Stimulated activated CD8-positive, alpha-beta memory T cell treated with anti-CD3 and anti-CD28 coated beads, Interleukin-12 subunit alpha, Interleukin-12 subunit beta, amount 100 ng/mL, for 4 hours (primary cell): ENCODE measurements at places on chromosomes 16 and 17.

DNA sequence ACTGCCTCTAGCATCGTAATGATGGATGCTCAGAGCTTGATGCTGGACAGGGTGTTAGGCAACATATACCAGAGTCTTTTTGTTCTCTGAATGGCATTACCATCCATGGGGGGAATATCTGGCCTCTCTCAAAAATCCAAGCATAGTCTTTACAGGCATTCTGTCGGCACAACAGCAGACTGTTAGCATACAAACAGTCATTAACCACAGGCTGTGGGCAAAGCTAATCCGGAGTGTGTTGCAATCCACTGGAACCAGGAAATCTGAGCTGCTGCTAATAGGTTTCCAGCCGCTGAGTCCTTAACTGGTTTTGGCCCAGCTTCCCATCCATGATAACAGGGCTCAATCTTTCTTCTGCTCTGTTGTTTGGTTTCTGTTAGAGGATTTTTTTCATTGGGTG lies 371.9 kb downstream of the HS3ST3B1 start:
- DNase-seq, result no peak

GRCh38 chr17:20315311-20315710 lies 152.0 kb downstream of the LGALS9B start:
- DNase-seq, result no peak

GRCh38 chr17:15231851-15232516 lies 33.1 kb downstream of the PMP22 start:
- DNase-seq, result no peak

GRCh38 chr16:51243936-51244436 lies 92.9 kb upstream of the SALL1 start:
- DNase-seq, result no peak

- DNase-seq, result no peak
Measured at GRCh38 chr17:41633556-41634199, 9.3 kb upstream of the KRT17 start.

GRCh38 chr16:27311897-27312303 lies 1.9 kb upstream of the IL4R start:
- DNase-seq, result no peak

- DNase-seq, result no peak
Measured at GRCh38 chr17:80397034-80397387, 18.0 kb upstream of the ENDOV start.

DNA sequence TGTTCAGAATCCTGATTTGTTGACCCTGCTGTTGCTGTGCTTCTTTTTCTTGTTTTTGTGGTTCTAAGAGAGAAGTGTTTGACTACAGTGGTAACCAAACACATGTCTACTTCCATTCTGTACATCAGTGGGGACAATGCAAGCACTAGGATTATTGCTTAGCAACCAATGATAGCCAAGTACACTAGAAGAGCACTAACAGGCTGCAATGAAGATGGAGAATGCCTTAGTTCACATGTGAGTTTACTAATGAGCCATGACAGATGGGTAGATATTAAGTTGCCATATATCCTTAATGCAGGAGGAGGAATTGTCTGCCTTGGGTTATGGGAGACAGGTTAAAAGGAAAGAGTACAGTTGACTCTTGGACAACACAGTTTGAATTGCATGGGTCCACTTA lies 8.3 kb downstream of the EFCAB5 start:
- no peak for DNase-seq

- DNase-seq, result no peak
Measured at GRCh38 chr17:39591958-39592954, 15.5 kb downstream of the NEUROD2 start.

DNA sequence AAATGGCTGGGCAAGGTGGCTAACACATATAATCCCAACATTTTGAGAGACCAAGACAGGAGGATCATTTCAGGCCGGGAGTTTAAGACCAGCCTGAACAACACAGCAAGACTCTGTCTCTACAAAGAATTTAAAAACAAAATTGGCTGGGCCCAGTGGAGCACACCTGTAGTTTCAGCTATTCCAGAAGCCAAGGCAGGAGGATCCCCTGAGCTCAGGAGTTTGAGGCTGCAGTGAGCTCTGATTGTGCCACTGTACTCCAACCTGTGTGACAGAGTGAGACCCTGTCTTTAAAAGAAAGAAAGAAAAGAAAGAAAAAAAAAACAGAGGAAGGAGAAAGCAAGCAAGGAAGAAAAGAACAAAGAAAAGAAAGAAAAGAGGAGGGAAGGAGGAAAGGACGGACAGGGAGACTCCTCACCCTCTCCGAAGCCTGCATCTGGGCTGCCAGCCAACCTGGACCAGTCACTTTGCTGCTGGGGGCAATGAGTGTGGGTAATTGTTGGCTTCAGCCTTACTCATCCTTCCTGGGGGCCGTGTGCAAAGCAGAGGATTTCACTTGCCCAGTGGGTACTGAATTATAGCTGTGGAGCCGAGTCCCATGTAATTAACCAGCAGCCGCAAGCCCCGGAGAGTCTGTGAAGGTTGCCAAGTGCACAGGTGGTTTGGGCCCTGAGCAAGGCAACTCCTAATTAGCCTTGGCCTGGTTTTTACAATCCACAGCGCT lies 6.7 kb upstream of the MT4 start:
- no peak for DNase-seq

- DNase-seq, result no peak
Measured at GRCh38 chr16:70661534-70661917, 15.2 kb downstream of the IL34 start.

DNA sequence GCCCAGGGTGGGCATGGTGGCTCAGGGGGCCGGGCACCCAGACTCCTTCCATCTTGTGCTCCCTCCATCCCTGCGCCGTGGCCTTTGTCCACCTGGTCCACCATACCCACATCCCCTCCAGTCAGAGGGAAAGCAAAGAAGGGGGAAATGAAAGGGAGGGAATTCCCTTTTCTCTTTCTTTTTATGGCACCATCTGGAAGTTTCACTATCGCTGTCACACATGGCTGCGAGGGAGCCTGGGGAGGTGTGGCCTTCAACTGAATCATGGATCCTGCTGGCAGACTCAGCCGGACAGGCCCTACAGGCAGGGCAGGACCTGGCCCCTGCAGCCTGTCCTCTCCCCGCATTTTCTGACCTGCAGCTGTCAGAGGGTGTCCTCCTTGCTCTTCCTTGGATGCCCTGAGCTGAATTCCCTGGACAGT lies 6.2 kb downstream of the SLC12A3 start:
- DNase-seq, result no peak

DNA sequence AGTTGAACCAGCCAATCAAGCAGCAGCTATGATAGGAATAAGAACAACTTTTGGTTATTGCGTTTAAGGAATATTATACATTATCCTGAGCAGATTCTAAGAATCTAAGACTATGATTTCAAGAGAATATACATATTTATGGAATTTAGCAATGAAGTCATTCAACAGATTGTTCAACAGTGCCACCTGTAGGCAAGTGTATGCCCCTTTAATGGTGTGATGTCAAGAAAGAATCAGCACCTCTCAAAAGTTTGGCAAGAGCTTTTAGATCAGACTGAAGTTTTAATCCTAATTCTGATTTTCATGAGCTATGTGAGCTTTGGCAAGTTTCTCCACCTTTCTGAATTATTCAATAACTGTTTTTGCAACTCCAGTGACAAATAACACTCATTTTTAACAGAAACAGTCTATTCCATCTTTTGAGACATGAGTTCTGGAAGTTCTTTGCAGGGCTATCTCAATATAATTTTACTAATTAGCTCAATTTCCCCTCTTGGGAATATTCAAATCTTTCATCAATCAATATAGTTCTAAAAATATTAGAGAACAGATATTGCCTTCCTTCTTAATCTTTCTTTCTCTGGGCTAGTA lies 474.3 kb upstream of the TOM1L1 start:
- DNase-seq, result no peak

DNA sequence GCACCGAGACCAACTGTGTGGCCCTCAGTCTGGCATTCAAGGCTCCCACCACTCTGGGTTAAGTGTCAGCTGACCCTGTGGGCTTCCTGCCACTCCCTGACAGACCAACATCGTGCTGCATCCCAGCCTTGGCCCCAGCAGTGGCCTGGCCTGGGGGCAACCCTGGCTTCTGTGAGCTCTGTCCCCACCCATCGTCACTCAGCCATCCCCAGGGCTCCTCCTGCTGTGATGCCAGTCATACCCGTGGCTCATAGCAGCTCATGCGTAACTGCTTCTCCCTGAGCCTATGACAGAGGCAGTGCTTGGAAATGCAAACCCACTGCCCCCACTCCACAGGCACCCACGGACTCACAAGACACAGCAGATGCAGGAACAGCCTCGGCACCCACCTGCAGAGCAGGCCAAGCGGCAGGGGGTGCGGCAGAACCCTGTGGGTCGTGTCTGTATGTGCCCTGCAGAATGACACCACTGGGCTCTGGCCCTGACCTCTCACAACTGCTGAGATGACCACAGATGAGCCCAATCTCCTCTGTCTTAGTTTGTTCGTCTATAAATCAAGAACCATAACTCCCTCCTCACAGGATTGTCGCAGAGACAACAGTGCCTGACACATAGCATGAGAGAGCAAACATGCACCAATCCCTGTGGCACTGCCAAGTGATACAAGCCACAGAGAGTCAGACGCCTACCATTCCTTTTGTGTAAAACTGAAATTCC lies 26.6 kb downstream of the PIEZO1 start:
- no peak for DNase-seq

DNA sequence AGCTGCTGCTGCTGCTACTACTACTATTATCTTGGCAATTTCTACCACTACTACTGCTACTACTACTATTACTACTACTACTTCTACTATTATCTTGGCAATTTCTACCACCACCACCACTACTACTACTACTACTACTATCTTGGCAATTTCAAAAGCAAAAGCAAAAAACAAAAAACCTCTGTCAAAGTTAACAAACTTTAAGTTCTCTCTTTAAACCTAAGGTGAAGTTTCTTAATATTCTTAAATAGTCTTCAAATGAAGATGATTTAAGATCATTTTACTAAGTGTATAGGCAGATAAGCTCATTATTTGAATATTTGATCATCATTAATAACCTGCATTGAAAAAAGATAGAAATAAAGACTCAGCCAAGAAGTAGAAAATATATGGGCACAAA lies 118.5 kb downstream of the BRIP1 start:
- DNase-seq, result no peak

- DNase-seq, result no peak
Measured at GRCh38 chr16:20879175-20880040, 20.8 kb downstream of the DCUN1D3 start.

- DNase-seq, result no peak
Measured at GRCh38 chr17:79945591-79946255, 89.9 kb downstream of the TBC1D16 start.

GRCh38 chr17:45052052-45052772 lies 780 bp upstream of the DCAKD start:
- no peak for DNase-seq

- no peak for DNase-seq
Measured at GRCh38 chr17:16940116-16940881, 31.6 kb downstream of the TNFRSF13B start.

- no peak for DNase-seq
Measured at GRCh38 chr16:82432261-82432660, 194.5 kb upstream of the CDH13 start.

GRCh38 chr17:61627658-61628057 lies 36.6 kb upstream of the NACA2 start:
- DNase-seq, result no peak

- DNase-seq, result no peak
Measured at GRCh38 chr17:46003907-46004748, 5.1 kb downstream of the STH start.

DNA sequence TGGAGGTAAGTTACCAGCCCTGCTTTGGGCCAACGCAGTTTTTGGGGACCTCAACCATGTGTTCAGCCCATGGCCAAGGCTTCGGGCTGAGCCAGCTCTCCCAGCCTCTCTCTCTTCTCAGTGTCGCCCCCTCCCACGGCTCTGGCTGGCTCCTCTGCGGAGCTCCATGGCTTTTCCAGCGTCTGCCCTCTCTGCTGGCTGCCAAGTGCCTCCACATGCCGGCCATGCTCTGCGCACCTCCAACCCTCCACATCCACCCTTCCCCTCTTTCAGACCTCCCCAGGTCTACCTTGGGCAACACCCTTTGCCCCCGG lies 23.2 kb downstream of the COTL1 start:
- no peak for DNase-seq

DNA sequence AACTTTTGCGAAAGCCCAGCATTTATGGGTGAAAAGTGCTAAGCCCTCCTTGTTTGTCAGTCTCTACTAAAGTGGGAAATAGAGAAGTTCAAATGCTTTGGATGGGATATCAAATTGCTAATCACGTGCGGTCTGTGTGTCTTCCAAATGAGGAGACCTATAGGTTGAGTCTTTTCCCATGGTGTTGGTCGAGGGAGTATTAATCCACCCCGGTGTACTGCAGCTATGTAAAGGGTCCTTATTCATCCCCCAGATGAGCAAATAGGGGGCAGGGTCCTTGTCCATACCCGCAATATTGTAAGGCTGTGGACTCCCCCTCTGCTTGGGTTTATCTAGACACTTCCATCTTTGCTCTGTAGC lies 14.6 kb downstream of the KIAA0513 start:
- no peak for DNase-seq

- DNase-seq, result no peak
Measured at GRCh38 chr16:61934601-61935000, 101.6 kb downstream of the CDH8 start.

- no peak for DNase-seq
Measured at GRCh38 chr16:68776821-68777485, 39.9 kb downstream of the CDH1 start.

GRCh38 chr16:85301231-85301630 lies 189.0 kb upstream of the CIBAR2 start:
- no peak for DNase-seq

- no peak for DNase-seq
Measured at GRCh38 chr17:68698746-68699145, 97.6 kb upstream of the FAM20A start.

DNA sequence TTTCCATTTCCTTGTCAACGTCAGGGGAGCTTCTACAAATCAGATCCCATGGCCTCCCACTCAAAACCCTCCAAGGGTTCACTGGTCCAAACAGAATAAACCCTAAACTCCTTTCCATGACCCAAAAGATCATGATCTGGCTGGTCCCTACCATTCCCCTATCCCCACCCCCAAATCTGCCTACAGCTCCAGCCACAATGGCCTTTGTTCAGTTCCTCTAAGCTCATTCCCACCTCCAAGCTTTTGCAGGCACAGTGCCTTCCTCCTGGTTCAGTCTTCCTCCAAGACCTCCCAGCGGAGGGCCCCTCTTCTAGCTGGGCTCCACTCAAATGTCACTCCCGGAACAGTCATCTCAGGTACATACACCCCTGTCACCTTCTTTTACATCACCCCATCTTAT lies 2.0 kb downstream of the GPRC5B start:
- no peak for DNase-seq

- no peak for DNase-seq
Measured at GRCh38 chr16:15723808-15724207, 73.8 kb downstream of the NDE1 start.

GRCh38 chr16:21568502-21569189 lies 30.7 kb upstream of the METTL9 start:
- no peak for DNase-seq

- no peak for DNase-seq
Measured at GRCh38 chr17:81991684-81992305, 14.4 kb downstream of the ASPSCR1 start.

- DNase-seq, result no peak
Measured at GRCh38 chr16:25950586-25951281, 259.0 kb downstream of the HS3ST4 start.
